ENCODE measurements at places on chromosomes 2 and 18. TPM values are rescaled to one million over a fixed set of nuclear protein-coding genes. Genes with fewer than 3 reads are reported as not detected.

Gene ASB18
- not detected for total RNA-seq

Gene SPP2
- total RNA-seq: not detected

DNA sequence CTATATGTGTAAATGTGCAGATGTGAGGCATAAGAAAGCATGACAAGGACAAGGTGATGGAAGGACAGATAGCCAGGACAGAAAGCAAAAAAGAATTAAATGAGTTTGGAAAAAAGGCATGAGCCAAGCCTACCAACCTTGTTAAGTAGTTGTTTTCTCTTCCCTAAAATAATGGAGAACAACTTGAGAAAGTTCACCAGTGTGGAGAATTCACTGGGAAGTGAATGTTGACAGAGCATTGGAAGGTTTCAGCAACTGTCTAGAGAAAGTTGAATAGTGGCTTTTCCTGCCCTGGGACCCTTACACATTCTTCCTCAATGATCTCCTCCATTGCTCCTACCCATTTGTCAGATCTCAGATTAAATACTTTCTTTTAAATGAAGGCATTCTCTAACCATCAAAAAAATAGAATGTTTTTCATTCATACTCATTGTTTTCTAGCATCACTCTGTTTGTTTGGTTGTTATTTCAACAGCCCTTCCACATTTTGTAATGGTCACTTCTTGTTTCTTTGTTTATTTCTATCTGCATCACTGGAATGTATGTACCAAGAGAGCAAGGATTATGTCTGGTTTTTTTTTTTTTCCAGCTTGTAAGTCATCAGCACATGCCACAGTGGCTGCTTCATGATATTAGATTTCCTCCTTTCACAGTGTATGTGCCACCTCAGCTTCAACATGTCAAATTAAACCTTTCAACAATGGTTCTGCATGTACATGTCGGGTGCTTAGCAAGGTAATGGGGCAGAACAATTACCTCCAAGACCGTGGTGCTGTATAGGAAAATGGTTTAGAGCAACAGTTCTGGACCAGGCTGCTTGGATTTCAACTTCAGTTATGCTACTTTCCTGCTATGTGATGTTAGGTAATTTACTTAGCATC is 586.0 kb upstream of the VRK2 start:
- no peak overlapping the region for H3K4me3 ChIP-seq
- H3K4me1 ChIP-seq: no peaks in the 10 kb centered on the region
- H3K27me3 ChIP-seq: no peaks in the 10 kb centered on the region
- no peaks in the 10 kb centered on the region for H3K36me3 ChIP-seq

- no peak overlapping the region for H3K4me3 ChIP-seq
- H3K36me3 ChIP-seq: peaks cover 92% of the 10 kb centered on the region
- H3K27me3 ChIP-seq: no peaks in the 10 kb centered on the region
- no peaks in the 10 kb centered on the region for H3K4me1 ChIP-seq
These were observed 52.1 kb upstream of the EPB41L5 start for GRCh38 chr2:119960821-119961220.

DNA sequence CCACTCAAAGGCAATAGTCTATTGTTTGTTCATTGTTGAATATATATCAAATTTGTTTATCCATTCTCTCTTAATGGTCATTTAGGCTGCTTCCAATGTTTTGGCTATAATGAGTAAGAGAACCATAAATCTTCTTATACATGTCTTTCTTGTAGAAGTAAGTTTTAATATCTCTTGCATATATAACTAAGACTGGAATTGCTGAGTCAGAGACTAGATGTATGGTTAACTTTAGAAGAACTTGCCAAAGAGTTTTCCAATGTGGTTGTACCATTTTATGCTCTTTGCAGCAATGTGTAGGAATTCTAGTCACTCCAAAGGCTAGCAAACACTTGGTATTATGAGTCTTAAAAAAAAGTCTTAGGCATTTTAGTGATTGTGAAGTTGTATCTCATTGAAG is 610.0 kb upstream of the GCFC2 start:
- DNase-seq: no peak
- no peaks in the 10 kb centered on the region for H3K36me3 ChIP-seq
- no peaks in the 10 kb centered on the region for H3K27me3 ChIP-seq
- no peaks in the 10 kb centered on the region for H3K4me1 ChIP-seq

DNA sequence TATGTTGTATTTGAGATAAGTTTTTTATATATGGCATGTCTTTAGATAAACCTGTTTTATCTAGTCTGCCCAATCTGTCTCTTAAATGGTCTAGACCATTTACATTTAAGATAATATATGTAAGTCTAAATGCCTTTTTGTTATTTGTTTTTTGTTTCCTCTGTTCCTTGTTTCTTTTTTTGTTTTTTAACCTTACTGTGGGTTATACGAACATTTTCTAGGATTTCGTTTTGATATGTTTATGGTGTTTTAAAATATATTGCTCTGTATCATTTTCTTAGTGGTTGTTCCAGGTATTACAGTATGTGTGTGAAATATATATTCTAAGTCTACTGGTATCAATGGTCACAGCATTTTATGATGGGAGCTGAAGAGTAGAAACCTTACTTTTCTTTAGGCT is 13.3 kb downstream of the BCL2L11 start:
- H3K36me3 ChIP-seq: peaks cover 24% of the 10 kb centered on the region
- no peak overlapping the region for H3K4me3 ChIP-seq
- no peak overlapping the region for H3K27ac ChIP-seq
- H3K27me3 ChIP-seq: no peaks in the 10 kb centered on the region
- no peaks in the 10 kb centered on the region for H3K4me1 ChIP-seq

DNA sequence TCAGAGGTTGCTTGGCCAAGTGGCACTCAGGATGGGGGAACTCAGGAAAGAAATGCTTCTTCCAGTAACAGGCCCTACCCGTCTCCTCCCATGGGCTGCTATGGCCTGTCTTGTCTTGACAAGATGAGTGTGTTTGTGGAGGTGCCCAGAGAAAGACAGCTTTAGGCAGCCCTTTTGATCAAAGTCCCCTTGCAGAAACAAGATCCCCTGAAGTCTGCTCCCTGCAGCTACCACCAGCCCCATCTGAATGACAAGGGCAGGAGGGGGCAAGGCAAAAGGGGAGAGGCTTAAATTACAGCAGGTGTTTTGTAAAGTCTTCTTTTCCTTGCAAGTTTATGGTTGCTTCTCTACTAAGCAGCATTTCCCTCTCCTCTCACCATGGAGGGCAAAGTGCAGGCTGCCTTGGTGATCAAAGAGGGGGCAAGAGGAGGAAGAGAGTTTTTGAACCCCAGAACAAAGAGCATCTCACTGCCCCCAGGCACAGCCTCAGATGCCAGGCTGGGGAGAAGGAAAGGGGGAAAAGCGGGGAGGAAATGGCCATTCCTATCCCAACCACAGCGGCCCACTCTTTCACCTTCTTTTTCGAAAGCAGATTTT is 6.7 kb downstream of the EVA1A start:
- H3K27me3 ChIP-seq: peaks cover 4% of the 10 kb centered on the region
- H3K4me1 ChIP-seq: no peaks in the 10 kb centered on the region
- H3K27ac ChIP-seq: no peak overlapping the region
- H3K4me3 ChIP-seq: no peak overlapping the region
- no peaks in the 10 kb centered on the region for H3K36me3 ChIP-seq
- no peak for DNase-seq

DNA sequence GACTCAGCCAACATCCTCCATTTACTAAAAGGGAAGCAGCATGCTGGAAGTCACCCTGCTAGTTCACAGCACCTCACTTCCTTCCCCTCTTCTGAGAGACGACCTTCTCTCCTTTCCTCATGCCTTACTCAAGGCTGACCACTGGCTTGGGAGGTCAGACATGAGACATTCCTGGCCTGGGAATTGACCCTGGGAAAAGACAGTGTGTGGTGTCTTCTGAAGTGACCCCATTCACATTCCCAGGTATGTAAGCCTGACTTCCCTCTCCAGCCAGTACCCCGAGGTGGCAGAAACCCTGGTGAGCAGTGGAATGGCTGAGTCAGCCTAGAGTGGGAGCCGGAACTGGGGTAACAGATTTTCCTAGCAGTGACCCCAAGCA is 92.4 kb downstream of the PLB1 start:
- no peak for DNase-seq
- H3K36me3 ChIP-seq: no peaks in the 10 kb centered on the region
- H3K4me3 ChIP-seq: peak overlapping the region; percentile 23
- H3K27ac ChIP-seq: no peak overlapping the region
- H3K27me3 ChIP-seq: no peaks in the 10 kb centered on the region
- H3K4me1 ChIP-seq: peaks cover 26% of the 10 kb centered on the region

GRCh38 chr18:37084912-37085311 is 256.0 kb downstream of the KIAA1328 start:
- H3K27ac ChIP-seq: no peak overlapping the region
- H3K27me3 ChIP-seq: no peaks in the 10 kb centered on the region
- H3K4me3 ChIP-seq: no peak overlapping the region
- H3K36me3 ChIP-seq: no peaks in the 10 kb centered on the region
- no peak for DNase-seq
- no peaks in the 10 kb centered on the region for H3K4me1 ChIP-seq

Gene BBS5
- total RNA-seq: 1.4 TPM

Gene RRM2
- total RNA-seq: 7.9 TPM

DNA sequence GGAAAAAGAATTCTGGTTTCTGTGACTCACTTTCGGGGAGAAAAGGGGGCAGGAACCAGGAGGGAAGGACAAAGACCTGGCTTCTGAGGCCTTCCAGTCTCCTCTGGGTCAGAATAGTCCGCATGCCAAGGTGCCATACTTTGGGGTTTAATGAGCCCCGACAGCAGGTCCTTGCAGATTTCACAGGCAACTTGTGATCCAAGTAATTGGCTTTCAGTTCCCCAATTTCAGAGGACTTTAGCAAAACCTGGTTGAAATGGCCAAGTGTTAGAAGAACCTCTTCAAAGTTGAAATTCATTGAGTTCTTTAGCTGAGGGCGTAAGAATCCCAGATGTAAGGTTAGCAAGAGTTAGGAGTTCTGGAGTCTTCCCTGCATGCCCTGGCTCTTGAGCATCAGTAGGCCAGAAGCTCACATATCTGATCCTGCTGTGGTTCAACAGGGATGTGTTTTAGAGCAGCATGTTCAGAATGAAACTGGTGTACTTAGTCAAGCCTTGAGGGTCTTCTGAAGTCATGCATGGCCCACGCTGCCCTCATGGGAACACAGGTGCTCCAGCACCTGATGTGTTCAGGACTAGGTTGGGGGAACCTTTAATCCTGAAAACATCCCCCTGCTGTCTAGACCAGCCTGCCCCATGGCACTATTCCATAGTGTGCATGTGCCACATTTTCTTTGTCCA is 143.0 kb downstream of the NUP35 start:
- H3K36me3 ChIP-seq: no peaks in the 10 kb centered on the region
- no peak overlapping the region for H3K27ac ChIP-seq
- no peak for DNase-seq

Gene IGFBP2
- total RNA-seq: not detected

DNA sequence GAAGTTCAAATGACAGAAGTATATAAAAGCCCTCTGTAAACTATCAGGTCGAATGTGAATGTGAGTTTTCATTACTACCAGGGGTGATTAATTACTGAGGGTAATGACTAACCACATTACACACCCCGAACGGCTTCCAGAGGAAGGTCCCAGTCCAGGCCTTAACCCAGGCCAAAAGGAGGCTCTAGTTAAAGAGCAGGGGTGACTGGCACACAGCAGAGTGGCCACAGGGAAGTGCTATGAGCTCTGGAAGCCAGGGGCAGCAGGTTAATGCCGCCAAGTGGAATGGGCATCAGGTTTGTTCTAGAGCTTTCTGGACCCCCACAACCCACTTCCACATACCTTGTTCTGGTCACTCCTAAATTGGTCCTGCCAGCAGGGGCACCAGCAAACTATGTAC is 87.7 kb downstream of the BCL11A start:
- H3K4me1 ChIP-seq: no peaks in the 10 kb centered on the region
- H3K36me3 ChIP-seq: no peaks in the 10 kb centered on the region
- no peak overlapping the region for H3K4me3 ChIP-seq
- no peak for DNase-seq
- no peaks in the 10 kb centered on the region for H3K27me3 ChIP-seq

DNA sequence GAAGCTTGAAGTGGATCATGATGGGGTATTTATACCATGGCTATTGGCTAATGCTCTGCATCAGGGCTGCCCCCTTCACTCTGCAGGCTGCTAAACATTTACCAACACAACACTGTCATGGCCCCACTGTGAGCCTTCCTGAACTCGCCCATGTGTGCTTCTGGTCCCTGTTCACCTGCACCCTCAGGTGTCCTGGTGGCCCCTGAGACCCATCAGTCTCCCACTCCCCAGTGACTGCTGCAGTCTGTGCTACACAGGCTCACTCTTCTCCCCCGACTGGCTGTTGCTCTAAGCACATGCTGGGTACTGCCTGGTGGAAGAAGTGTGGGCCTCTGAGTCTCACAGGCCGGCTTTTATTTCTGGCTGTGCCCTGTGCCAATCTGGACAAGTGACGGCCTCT is 183.0 kb upstream of the HS6ST1 start:
- H3K4me3 ChIP-seq: no peak overlapping the region
- H3K27ac ChIP-seq: no peak overlapping the region
- H3K36me3 ChIP-seq: no peaks in the 10 kb centered on the region
- H3K4me1 ChIP-seq: no peaks in the 10 kb centered on the region
- no peak for DNase-seq
- no peaks in the 10 kb centered on the region for H3K27me3 ChIP-seq

GRCh38 chr18:12376034-12376753 is 833 bp downstream of the AFG3L2 start:
- H3K27me3 ChIP-seq: no peaks in the 10 kb centered on the region
- peaks cover 35% of the 10 kb centered on the region for H3K4me1 ChIP-seq

DNA sequence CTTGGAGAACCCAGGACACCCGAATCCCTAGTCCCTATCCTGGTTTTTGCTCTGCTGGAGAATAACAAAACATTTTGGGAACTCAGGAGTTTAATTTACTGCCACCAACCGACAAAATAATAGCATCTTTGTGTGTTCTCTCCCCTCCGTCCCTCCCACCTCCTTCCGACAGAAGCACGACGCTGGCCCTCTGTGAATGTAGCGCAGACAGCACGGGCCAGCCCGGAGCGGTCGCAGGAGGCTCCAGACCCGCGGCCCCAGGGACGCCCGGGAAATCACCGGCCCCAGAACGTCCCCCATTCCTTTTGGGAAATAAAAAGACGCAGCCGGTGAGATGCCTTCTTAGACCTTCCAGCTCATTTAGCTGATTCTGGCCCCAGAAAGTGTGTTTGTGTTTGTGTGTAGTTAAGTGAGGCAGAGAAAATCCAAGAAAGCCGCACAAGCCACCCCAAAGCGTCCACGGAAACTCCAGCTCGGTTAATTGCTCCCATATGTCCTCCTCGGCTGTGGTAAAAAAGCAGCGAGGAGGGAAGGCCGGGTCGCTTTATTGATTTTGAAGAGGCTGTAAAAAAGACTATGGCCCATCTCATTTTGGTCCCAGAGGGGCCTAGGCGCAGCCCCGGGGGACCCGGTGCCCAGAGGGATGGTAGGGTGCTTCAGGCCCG is 577 bp upstream of the TANC1 start:
- peaks cover 20% of the 10 kb centered on the region for H3K4me1 ChIP-seq
- H3K36me3 ChIP-seq: no peaks in the 10 kb centered on the region
- peaks cover 32% of the 10 kb centered on the region for H3K27me3 ChIP-seq
- H3K4me3 ChIP-seq: no peak overlapping the region
- no peak overlapping the region for H3K27ac ChIP-seq

GRCh38 chr2:148906124-148906523 is 31.1 kb downstream of the KIF5C start:
- no peaks in the 10 kb centered on the region for H3K36me3 ChIP-seq
- no peak overlapping the region for H3K4me3 ChIP-seq
- no peaks in the 10 kb centered on the region for H3K4me1 ChIP-seq
- no peaks in the 10 kb centered on the region for H3K27me3 ChIP-seq

- no peaks in the 10 kb centered on the region for H3K27me3 ChIP-seq
- peaks cover 36% of the 10 kb centered on the region for H3K4me1 ChIP-seq
- H3K4me3 ChIP-seq: no peak overlapping the region
- H3K27ac ChIP-seq: no peak overlapping the region
These were observed 3.5 kb downstream of the NOL10 start for GRCh38 chr2:10686176-10686730.

Gene ERBB4
- total RNA-seq: not detected

GRCh38 chr2:236875906-236876505 is 209.7 kb upstream of the COPS8 start:
- no peak for DNase-seq
- H3K36me3 ChIP-seq: no peaks in the 10 kb centered on the region
- no peaks in the 10 kb centered on the region for H3K4me1 ChIP-seq
- H3K27me3 ChIP-seq: peaks cover 1% of the 10 kb centered on the region
- H3K4me3 ChIP-seq: no peak overlapping the region
- no peak overlapping the region for H3K27ac ChIP-seq

Measured in CD4-positive, CD25-positive, alpha-beta regulatory T cell (primary cell).